ENCODE measurements at places on chromosomes 7 and 10. TPM values are rescaled to one million over a fixed set of nuclear protein-coding genes. Genes with fewer than 3 reads are reported as not detected.

DNA sequence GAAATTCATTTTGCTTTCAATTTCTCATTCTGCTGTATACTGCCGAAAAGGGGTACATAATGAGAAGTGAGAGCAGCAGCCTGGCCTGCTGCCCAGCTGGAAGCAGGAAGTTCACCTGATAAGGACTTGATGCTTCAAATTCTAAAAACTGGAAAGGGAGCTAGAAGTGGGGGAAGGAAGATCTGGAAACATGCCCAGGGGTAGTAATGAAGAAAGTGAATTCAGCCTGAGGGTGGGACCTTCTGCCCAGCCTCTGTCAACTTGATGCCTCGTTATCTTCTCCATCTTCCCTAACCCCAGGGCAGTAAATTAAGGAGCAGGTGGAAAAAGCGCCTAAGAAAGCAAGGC, 69.4 kb downstream of the ARMH3 start:
- peak; percentile 37 for DNase-seq

Gene H2BK1
- total RNA-seq, result not detected

Gene ALOX5
- 28.2 TPM for total RNA-seq

Gene RASA4B
- 13.9 TPM for total RNA-seq

Gene MYO1G
- 0.08 TPM for total RNA-seq

GRCh38 chr7:101743241-101743994, 74.0 kb upstream of the CUX1 start:
- DNase-seq, result peak; percentile 31

DNA sequence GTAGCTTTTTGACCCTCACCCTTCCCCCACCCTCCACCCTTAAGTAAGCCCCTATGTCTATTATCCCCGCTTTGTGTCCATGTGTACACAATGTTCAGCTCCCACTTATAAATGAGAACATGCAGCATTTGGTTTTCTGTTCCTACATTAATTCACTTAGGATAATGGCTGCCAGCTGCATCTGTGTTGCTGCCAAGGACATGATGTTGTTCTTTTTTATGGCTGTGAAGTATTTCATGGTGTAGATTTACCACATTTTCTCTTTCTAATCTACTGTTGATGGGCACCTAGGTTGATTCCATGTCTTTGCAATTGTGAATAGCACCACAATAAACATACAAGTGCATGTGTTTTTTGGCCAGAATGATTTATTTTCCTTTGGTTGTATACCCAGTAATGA, 232.2 kb downstream of the CACNA2D1 start:
- DNase-seq, result no peak

Gene TMEM184A
- total RNA-seq, result 47.2 TPM

DNA sequence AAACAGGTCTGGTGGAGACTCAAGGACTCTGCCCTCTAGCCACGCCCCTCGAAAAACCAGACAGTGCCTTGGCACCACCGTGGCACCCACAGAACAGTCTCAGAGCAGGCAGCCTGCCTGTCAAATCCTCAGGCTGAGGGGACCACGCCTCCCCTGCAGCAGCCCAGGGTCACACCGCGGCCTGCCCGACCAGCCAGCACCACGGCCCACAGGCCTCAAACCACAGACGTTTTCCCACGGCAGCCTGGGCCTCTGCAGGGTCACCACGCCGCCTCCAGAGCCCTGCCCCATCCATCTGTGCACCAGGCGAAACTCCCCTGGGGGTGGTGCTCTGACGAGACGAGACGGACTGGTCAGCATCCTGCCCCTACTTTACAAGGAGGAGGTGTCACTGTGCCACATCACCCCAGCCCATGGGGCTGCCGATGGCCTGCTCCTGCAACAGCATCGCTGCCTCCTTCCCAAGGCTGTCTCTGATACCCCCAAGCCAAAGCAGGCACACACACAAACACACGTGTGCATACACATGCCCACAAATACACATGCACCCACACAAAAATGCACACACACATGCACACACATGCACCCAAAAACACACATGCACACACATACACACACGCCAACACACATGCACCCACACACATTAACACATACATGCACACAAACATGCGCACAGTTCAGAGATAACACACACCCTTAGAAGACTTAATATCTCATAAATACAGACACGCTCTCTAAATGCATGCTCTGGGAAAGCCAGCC, 24.6 kb downstream of the PAPOLB start:
- DNase-seq, result no peak

- no peak for DNase-seq
These were observed 338.3 kb downstream of the ETV1 start for GRCh38 chr7:13651167-13651566.

DNA sequence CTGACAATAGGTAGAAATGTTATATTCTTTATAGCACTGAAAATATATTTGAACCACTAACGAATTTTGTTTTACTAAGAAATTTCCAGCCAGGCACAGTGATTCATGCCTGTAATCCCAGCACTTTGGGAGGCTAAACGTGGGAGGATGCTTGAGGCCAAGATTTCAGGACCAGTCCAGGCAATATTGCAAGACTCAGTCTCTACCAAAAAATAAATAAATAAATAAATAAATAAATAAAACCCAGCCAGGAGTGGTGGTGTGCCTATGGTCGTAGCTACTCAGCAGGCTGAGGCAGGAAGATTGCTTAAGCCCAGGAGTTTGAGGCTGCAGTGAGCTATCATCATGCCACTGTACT, 39.8 kb downstream of the PIP4K2A start:
- no peak for DNase-seq

GRCh38 chr10:126001576-126001975, 105.2 kb downstream of the FANK1 start:
- no peak for DNase-seq

Gene NOS3
- 13.0 TPM for total RNA-seq

DNA sequence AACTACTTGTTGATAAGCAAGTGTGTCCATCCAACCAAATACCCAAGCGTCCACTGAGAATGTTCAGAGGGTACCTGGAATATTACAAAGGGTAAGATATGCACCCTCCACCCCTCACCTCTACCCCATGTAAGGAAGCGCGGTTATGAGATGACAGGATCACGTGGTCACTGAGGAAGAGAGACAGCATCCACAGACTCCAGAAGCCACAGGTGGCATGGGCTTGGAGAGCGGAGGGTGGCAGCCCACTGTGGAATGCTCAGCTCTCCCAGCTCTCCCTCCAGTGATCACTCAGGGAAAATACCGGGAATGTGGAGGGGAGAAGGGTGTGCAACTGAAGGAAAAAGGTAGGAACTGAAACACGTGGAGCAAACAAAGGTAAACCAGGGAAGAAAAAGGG, 25.7 kb downstream of the SFMBT2 start:
- no peak for DNase-seq

Gene DPYSL4
- not detected for total RNA-seq

Gene CDHR3
- total RNA-seq, result 20.4 TPM

DNA sequence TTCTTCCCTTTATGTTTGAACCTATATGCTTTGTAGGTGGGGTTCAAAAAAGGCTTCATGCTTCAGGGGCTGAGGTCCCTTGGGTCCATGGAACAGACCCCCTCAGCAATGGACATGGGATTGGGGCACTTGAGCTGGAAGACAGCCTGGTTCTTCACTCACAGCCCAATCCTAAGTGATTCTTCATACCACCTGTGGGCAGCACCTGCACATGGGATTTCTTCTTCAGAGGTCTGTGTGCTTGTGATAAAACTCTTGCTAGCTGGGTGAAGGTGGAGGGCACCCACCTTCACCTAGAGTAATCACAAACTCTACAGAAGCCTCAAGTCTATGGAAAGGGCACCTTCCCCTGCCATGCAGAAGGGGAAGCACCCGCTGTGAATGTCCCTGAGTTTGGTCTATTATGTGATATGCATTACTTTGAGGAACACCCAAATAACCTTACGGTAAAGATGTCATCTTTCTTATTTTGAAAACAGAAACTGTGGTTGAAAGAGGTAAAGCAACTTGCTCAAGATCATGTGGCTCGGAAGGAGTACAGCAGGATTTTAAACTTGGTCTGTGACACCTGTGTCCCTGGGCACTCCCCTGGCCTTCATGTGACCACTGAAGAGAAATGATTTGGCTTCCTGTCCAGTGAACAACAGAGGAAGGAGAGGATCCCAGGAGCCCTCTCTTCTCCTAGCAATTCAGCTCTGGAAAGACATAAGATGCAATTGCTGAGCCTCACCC, 469.5 kb upstream of the ZMIZ1 start:
- DNase-seq, result no peak

Gene EIF4EBP2
- 15.8 TPM for total RNA-seq

DNA sequence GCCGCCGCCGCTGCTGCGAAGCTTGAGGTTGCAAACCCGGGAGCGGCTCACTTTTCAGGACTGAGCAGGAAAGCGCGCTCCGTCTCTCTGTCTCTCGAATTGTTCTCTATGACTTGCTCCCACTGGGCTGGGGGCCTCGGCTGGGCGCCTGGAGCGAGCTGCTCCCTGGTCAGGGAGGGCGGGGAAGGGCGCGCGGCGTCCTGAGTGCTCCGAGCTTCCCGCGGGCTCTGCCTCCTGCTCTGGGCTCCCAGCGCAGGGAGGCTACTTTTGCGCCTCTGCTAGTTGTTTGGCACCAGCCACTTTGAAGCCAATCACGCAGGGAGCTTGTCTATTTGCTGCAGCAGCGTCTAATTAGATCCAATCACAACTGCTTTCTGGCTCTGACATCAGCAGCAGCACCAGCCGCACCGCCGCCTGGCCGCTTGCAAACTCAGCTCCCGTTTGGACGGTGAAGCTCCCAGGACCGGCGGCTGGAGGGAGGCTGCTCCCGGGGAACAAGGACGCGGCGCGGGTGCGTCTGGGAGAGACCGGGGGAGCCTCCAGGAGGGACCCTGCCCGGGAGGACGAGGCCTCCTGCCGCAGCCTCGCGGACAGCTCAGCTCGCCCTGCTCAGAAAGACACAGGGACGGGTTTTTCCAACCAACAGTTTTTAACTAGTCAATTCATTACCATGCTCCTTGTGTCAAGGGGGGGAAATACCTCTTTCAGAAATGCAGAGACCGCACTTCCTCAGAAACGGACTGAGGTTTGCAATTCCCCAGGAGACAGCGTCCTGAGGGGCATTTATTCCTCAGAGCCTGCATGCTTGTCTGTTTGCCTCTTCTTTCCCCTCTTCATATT, at the start of gene ADARB2:
TSS of gene ADARB2 (minus strand) at position 304 of the 840 bp plus-strand sequence.
- DNase-seq, result no peak

DNA sequence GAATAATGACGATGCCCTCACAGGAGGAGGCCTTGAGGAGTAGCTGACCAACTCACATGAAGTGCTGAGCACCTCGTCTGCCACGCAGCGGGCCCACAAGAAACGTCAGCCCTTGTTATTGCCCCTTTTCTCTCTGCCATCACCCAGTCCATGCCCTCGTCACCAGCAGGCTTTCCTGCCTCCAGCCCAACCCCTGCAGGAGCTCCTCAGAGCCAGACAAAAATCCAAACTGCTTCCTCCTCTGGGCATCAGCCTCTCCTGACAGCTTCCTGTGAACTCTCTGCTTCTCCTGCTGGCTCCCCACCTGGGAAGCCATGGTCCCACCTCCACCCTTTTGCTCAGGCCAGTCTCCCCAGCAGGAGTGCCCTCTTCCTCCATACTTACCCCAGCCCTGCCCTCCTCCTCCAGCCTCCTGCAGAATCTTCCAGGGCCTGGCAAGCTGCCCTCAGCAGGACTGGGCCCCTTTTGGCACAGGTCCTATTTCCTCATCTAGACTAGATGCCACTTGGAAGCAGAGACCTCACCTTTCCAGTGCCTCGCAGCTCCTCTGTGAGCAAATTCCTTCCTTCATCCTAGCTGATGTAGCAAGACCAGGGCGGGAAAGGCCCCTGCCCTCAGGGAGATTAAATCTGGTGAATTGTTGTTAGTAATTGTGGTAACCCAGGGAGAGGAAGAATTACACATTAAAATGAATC, 115.1 kb downstream of the C10orf105 start:
- DNase-seq, result peak; percentile 41

Measured in HT-29 (cell line).